ENCODE measurements at places on chromosomes 16 and 17. TPM values are rescaled to one million over a fixed set of nuclear protein-coding genes. Genes with fewer than 3 reads are reported as not detected.

The CRISPLD2 gene
- total RNA-seq, result 0.50 TPM

DNA sequence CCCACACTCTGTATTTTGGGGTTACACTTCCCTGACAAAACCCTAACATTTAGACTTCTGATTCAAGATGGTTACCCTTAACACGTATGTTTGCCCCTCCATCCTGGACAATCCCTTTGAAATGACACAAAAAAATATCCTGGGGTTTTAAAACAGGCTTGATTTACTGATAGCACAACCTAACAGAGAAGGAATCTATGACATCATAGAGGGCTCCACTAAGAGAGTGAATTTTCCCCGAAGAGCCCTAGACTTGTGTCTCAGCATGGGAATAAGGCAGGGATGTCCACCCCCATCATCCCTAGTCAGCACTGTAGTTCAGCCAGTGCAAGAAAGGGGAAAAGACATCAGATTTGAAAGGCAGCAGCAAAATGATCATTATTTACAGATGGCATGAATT is 15.8 kb upstream of the SRCIN1 start:
- DNase-seq, result no peak

- DNase-seq, result no peak
Measured at GRCh38 chr16:69469807-69470561, 45.6 kb downstream of the CYB5B start.

DNA sequence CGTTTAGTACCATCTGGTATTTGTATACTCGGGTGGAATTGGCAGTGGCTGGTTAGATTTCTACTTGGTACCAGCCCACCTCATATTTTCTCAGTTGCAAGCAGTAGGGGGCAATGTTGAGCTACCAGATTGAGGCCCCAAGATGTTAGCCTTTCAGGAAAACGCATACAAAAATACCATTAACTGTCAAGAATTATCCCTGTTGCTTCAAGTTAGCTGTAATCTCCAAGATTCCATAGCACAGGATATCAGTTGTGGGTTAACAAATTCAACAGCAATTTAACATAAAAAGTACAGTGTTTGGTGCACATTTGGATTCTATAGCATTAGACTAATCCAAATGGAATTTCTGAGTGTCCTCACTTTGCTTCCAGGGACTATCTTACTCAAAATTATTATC is 188.2 kb downstream of the FTO start:
- peak; percentile 68 for DNase-seq

DNA sequence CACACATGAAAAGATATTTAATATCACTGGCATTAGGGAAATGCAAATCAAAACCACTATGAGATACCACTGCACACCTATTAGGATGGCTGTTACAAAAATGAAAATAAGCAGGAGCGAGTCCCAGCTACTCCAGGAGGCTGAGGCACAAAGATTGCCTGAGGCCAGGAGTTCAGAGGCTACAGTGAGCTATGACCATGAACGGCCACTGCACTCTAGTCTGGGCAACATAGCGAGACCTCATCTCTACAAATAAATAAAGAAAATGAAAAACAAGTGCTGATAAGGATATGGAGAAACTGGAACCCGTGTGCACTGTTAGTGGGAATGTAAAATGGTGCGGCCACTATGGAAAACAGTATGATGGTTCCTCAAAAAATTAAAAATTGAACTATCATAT is 23.6 kb downstream of the KIFC3 start:
- no peak for DNase-seq

The CACNG1 gene
- total RNA-seq, result not detected

The KRTAP2-2 gene
- total RNA-seq, result not detected

DNA sequence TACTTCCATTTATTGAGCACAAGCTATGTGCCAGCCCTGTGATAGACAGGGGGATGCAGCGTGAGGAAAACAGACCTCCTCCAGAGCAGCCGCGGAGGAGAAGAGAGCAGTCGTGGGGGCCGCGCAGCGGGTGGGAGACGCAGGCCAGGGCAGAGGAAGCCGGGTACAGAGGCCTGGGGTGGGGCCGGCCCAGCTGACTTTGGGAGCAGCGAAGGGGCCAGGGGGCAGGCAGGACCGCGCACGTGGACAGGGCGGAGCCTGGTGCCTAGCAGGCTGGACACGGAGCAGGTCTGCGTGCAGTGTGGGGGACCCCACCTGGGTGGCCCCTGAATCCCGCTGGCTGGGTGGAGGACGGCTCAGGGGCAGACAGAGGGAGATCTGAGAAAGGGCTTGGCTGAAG is 46.2 kb downstream of the ZFPM1 start:
- DNase-seq, result no peak

The ZSCAN10 gene
- 16.2 TPM for total RNA-seq

The PKMYT1 gene
- 4.6 TPM for total RNA-seq

DNA sequence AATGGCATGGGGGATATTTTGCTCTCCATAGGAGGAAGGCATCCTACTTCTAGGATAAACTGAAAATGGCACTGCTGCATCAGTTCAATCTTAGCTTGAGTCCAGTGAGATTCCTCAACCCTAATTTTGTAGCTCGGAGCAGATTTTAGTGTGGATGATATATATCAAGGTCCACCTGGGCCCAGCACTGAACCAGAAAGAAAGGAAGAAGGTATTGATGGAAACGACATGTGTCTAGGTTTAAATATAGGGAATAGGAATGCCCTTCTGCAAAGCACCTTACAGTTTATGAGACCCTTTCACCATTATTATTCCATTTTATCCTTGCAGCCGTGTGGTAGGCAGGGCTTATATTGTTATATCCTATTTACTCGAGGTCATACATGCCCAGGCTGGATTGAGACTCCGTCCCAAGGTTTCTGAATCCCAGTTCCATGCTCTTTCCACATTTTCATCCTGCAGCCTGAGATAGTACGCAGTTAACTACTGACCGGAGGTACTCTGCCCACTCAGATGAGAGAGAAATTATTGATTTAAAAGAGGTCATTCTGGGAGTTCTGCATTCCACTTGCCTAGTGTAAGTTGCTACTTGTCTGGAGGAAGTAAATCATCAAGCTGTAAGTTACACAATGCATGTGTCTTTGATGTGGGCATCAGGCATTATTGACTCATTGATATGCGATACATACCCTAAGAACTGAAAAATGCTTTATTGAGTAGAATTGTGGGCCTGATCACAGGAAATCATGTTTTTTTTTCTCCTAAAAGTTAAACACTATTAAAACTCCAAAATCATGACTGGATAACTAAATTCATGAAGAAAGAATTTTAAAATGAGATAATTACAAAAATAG is 10.1 kb downstream of the KRT39 start:
- no peak for DNase-seq

GRCh38 chr16:8739989-8740704 is 57.3 kb downstream of the TMEM186 start:
- DNase-seq, result no peak

DNA sequence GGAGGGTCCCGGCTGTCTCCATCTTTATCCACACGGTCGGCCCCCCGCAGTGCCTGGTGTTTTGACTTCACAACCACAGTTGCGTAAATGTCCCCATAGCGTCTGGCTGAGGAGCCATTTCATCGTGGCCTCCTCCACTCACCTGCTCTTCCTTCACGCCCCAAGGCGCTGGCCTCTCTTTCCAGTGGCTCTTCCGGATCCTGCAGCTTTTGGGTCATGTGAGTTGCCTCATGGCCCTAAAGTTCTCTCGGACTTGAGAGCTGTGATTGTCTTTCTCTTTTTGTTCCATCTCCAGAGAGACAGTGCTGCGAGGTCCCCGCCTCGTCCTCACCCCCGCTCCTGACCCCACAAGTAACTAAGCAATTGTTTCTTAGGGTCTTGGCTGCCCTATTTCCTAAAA is 22.7 kb downstream of the FLYWCH1 start:
- no peak for DNase-seq

GRCh38 chr17:78583091-78583490 is 5.9 kb upstream of the DNAH17 start:
- DNase-seq, result peak; percentile 31

GRCh38 chr16:66568355-66568754 is 2.1 kb downstream of the CMTM1 start:
- DNase-seq, result no peak

- DNase-seq, result peak; percentile 21
Measured at GRCh38 chr16:27636453-27637240, 86.7 kb downstream of the KATNIP start.

GRCh38 chr17:65756760-65757159 is 195.3 kb upstream of the AXIN2 start:
- DNase-seq, result no peak

DNA sequence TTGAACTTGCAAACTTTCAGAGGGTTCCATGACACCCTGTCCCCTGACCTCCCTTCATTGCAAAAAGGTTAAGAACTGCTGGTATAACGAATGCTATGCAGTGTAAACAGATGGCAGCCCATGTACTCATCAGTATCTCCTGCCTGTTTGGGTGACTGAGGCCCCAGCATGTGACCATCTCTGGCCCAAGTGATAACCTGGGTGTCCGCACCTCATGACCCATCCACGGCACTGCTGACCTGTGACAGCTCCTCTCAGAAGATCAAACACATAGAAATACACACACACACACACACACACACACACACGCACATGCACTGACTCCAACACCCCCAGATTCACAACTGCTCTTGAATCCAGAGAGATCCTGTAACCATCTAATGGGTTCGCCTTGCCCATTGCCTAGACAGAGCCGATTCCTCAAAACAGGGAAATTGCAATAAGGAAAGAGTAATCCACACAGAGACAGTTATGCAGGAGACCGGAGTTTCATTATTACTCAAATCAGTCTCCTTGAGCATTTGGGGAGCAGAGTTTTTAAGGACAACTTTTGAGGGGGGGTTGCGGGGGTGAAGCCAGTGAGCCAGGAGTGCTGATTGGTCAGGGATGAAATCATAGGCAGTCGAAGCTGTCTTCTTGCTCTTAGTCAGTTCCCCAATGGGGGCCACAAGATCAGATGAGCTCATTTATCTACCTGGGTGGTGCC is 11.3 kb upstream of the PHOSPHO1 start:
- no peak for DNase-seq

The APOH gene
- total RNA-seq, result not detected

The HEATR9 gene
- total RNA-seq, result not detected

DNA sequence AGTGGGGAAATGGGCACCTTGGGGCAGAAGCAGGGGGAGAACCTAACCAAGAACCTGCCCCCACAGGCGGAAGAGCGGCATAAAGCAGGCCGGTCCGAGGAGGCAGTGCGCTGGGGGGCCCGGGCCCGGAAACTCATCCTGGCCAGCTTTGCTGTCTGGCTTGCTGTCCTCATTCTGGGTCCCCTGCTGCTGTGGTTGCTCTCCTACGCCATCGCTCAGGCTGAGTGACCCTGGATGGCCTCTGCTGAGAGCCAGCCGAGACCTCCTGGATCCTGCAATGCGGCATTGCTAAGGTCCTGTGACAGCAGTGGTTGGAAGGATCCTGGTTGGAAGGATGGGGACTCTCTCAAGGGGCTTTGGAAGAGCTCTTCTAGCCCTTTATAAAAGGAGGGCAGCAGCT is 4.5 kb upstream of the PHKG2 start:
- no peak for DNase-seq

DNA sequence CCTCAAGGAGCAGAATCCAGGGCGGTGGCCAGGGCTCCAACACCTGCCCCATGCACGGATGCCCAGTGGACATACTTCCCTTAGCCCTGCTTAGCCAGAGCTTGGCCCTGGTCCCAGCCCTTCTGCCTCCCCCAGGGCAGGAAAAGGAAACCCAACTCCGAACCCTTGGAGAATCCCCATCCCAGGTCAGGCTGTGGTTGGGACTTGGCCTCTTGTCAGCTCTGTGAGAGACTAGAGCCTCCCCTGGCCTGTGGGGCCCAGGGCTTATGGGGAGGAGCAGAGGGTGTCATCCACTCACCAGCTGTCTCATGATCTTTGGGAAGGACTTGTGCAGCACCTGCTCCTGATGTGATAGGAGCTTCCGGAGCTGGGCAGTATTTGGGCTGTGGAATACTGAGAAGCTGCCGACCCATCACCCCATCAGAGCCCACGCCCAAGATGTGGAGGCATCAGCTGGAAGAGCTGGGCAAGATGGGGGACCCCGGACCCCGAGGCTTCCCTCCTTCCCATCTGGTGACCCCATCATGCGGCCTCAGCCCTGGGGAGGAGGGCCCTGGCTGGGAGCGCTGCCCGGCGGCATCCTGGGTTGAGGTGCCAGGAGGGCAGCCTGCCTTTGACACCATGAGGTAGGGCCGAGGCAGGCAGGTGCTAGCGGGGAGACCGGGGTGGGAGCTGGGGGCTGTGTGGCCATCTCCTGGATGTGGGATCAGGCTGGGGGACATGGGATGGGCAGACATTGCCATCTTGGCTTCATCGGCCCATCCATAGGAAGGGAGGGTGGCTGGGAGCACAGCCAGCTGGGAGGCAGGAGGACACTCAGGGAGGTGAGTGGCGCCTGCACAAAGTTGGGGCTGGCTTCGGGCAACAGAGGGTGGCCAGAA is 45.1 kb downstream of the TNFRSF13B start:
- no peak for DNase-seq

DNA sequence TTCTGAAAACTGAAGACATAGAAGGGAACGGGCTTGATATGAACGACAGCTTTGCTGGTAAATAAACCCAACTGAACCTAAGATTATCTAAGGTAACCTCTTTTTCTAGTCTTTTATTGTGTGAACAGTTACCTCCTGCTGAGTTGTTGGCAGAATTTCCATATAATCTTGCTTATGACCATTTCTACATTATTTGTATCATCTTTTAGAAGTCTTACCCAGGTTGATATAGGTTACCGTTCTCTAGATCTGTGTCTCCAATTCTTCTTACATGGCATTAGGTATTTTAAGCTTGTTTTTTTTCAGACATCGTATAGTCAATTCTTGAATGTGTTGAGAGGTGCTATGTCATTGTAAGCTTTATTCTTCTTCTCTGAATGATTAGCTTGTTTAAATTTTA is 24.3 kb downstream of the TTC19 start:
- DNase-seq, result no peak

GRCh38 chr16:83098536-83098935 is 471.8 kb downstream of the CDH13 start:
- no peak for DNase-seq

The ABI3 gene
- not detected for total RNA-seq

- DNase-seq, result no peak
Measured at GRCh38 chr17:72599891-72600290, 479.1 kb downstream of the SOX9 start.

The CD7 gene
- total RNA-seq, result not detected

GRCh38 chr17:18163547-18163946 is 20.1 kb upstream of the ALKBH5 start:
- no peak for DNase-seq

GRCh38 chr16:48820379-48820778 is 210.4 kb upstream of the N4BP1 start:
- DNase-seq, result no peak

The MYH8 gene
- total RNA-seq, result not detected

- no peak for DNase-seq
Measured at GRCh38 chr16:11675561-11676511, 7.6 kb downstream of the SNN start.

The PDILT gene
- not detected for total RNA-seq

GRCh38 chr17:36949461-36949927 is 740 bp downstream of the AATF start:
- peak; percentile 50 for DNase-seq

- DNase-seq, result peak; percentile 30
Measured at GRCh38 chr17:74513987-74514631, 17.2 kb downstream of the CD300LB start.

The PPP1R1B gene
- total RNA-seq, result not detected

All from neural progenitor cell (in vitro differentiated cells).